SK-MEL-5 (cell line): ENCODE measurements at places on chromosomes 6 and 20. TPM values are rescaled to one million over a fixed set of nuclear protein-coding genes. Genes with fewer than 3 reads are reported as not detected.

The BNIP5 gene
- total RNA-seq: not detected in 2 replicates

The SLC35F1 gene
- total RNA-seq: 2.5 and 2.6 TPM in 2 replicates

- no peak for DNase-seq
Measured at GRCh38 chr6:142548566-142548965, 246.8 kb downstream of the ADGRG6 start.

GRCh38 chr6:20115246-20115980, 96.9 kb downstream of the MBOAT1 start:
- DNase-seq: no peak

- no peak for DNase-seq
Measured at GRCh38 chr6:4794140-4794707, 18.0 kb downstream of the CDYL start.

The KHDC1 gene
- total RNA-seq: 0.19 TPM in 1 of 2 replicates, not detected in the other

- no peak for DNase-seq
Measured at GRCh38 chr6:41717392-41717736, 18.0 kb downstream of the TFEB start.

The NOX3 gene
- not detected in 2 replicates for total RNA-seq

DNA sequence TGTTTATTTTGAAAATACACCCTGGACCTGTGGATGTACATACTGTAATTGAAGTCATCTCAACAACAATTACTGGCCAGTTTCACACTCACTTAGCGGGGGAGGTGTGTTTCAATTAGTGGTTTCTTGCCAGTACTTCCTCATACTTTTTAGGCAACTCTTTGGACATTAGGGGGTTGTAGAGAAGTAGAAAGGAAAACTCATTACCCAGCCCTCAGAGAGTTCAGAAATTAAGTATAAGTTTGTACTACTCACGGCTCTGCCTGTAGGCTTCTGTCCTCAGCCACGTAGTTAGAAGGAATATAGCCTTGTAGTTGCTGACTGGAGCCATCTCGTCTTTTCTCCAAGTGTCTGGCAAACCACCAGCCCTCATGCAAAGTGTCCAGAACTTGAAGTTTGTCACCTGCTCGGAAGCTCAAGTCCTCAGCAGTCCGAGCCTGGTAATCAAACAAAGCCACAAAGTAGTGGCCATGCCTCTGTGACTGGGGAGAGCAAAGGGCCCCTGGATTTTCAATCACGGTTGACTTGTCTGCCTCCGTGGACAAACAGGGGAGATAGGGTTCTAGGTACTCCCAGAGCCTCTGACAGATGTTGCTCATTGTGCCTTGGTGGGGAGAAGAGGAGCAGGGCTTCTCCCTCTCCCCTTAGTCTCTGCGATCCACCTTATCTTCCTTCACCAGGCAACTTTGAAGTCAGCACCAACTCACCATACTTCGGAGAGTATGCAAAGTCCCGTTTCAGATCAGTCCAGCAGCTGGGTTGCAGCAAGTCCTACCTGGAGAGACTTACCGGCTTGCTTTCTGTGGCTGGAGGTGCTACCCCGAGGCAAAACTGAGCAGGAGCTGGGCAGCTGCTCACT, 749 bp downstream of the FRK start:
- no peak for DNase-seq

- DNase-seq: no peak
Measured at GRCh38 chr6:53547166-53547810, 2.4 kb upstream of the GCLC start.

DNA sequence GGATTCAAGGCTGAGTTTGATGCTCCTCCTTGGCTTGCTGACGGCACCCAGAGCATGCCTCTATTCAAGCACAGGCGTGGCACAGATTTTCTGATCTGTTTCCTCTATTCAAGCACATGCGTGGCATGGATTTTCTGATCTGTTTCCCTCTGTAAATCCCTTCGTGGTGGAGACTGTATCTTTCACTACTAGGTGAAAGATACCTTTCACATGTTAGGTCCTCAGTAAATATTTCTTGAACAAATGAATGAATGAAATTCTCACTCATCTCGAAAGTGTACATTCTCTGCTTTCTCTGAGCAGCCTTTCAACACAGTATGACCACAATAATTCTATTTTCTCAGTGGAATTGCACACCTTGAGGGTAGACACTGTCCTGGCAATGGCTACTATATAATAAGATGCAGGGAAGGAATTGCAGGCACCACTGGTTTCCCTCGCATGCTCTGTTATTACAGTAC, 72.6 kb upstream of the F13A1 start:
- DNase-seq: no peak

The C2 gene
- 9.4 and 10.1 TPM in 2 replicates for total RNA-seq

The PBX2 gene
- 16.7 and 17.7 TPM in 2 replicates for total RNA-seq

GRCh38 chr6:66662196-66662595, 955.2 kb upstream of the EYS start:
- peak; percentile 55 for DNase-seq

DNA sequence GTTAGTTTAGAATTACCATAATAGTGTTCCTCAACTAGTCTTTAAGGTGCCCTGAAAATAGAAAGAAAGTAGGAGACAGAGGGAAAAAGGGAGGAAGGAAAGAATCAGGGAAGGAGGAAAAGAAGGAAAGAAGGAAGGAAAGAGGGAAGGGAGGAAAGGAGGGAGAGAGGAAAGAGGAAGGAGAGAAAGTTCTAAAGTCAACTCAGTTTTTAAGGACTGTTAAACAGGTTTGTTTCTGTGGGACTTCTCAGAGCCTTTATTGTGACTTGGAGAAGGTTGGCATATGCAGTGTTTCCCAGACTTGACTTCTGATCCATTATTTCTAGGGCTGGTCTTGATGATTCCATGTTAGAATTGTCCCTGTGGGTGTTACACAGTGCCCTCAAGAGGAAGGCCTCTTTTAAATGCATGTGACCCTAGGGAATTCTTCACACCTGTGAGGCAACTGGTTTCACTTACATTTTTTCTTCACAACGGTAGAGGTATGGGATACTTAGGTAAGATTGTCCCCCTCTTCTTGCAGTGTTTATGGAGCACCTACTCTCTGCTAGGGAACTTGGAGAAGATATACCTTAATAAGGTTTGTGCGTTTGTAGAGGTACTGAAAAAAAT, 132.7 kb upstream of the GMDS start:
- DNase-seq: no peak

The SIRPD gene
- total RNA-seq: not detected in 2 replicates

The SYNGAP1 gene
- total RNA-seq: 0.64 and 0.85 TPM in 2 replicates

The RBBP8NL gene
- 0.03 TPM in 1 of 2 replicates, not detected in the other for total RNA-seq

DNA sequence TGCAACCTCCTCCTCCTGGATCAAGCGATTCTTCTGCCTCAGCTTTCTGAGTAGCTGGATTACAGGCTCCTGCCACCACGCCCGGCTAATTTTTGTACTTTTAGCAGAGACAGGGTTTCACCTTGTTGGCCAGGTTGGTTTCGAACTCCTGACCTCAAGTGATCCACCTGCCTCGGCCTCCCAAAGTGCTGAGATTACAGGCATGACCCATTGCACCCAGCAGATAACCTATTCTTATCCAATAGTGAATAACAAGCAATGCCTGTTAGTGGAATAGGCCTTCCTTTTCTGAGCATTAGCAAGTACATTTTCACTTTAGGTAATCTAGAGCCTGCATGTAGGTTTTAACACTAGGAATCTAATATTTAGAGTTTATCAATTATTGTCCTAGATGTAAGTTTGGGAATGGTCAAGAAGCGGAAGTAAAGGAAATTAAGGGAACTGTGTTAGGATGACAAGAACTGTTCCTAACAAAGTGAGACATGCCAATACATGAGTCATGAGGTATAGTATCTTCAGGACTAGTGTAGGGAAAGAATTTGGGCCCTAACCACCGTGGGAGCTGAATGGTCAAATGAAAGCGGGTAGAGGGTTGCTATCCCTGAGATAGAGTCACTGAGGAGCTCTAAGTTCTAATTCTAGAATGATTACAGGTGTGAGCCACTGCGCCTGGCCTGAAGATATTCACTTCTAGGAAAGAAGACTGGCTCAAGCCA, 15.0 kb downstream of the BLTP3A start:
- no peak for DNase-seq

DNA sequence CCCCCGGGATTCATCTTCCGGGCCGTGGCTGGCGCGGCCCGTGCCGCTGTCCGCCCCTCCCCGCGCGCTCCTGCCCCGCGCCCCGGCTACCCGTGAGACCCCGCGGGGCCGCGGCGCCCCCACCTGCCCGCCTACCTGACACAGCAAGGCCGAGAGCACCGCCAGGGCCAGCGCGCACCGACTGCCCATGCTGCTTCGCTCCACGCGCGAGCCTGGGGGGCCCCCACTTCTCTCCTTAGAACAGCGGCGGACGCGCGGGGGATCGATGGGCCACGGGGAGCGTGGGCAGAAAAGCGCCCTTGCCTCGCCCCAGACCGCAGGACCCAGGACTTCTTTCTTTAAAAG, 955 bp downstream of the DLL1 start:
- DNase-seq: no peak

The PDYN gene
- total RNA-seq: not detected in 2 replicates

The EGFL8 gene
- 11.4 and 15.0 TPM in 2 replicates for total RNA-seq

The RPS10 gene
- 2,553 and 2,938 TPM in 2 replicates for total RNA-seq

The MYH7B gene
- total RNA-seq: 0.03 and 0.08 TPM in 2 replicates

The HUS1B gene
- 0.16 and 0.56 TPM in 2 replicates for total RNA-seq

DNA sequence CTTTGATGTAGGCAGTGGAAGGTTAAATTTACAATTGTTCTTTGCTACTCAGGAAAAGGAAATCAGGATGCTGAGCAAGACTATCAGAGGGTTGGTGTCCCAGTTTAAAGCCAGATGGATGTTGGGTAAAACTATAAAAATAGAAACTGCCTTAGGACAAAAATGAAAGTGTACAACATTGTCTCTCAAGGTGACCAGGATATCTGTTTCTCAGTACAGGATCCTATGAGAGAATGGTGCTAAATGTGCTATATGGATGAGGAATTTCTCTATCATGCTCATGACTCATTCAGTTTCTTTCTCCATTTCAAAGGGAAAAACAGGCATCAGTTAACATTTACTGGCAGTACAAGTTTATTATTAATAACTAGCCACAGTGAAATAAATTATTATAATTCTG, 534.2 kb upstream of the GJE1 start:
- DNase-seq: no peak

- peak; percentile 73 for DNase-seq
Measured at GRCh38 chr6:35024551-35025054, 116.5 kb downstream of the TCP11 start.

The PRKN gene
- 0.51 and 0.95 TPM in 2 replicates for total RNA-seq

DNA sequence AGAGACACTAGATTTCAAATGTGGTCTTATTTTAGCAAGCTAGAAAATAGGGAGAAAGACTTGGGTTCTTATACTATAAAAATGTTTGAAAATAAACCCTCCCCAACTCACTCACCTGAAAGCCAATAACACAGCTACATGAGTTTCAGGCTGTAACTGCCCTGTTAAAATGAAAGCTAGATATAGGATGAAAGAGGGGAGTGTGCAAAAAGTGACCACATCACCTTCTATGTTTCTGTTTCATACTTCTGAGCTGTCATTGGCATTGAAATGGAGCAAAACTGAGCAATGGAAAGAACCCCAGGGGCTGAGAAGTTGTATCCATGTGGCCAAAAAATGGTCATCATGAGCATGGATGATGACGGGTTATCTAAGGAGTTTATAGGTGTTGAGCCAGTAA, 148.1 kb upstream of the TENT5A start:
- no peak for DNase-seq

DNA sequence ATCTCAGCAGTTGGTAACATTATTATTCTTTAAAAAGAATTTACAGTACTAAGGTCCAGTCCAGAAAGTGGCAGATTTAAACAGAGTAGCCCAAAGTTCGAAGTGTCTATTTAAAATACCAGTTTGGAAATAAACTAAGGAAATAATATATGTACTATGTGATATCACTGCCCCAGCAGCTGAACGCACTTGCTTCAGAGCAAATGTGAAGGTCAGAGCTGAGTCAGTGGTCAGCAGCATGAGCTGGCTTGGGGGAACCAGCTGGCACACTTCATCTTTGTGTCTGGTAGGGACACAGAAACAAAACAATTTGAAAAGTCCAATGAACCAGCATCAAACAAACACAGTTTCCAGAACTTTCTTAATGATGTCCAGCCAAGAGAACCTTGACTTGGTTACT, 15.4 kb downstream of the TMEM14B start:
- DNase-seq: no peak

The KIF25 gene
- total RNA-seq: 0.51 TPM in 1 of 2 replicates, not detected in the other

- no peak for DNase-seq
Measured at GRCh38 chr6:43216200-43216599, 13.1 kb downstream of the DNPH1 start.

GRCh38 chr20:9032758-9033157, 36.1 kb upstream of the PLCB4 start:
- DNase-seq: no peak

DNA sequence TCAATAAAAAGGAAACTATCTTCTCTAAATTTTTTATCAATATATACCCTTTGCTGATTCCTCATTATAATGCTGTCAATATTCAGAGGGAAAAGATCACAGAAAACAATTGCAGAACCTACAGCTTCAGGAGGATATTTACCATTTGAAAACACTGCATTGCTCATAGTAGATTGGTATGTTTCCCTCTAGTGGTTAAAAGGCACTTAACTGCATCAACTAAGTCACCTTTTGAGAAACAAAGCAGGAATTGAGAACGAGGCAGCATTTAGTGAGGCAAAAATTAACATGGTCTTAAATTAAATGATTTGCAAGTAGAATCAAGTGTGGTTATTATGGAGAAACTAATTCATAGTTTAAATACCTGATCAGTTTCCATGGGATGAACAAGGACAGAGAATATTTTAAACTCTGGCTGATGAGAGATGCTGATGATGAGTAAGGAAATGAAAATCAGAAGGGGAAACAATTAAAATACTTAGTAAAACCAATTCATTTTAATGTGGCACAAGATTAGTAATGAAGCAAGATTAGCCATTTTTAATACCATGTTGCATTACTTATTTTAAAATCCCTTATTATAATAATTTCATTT, 642.1 kb downstream of the EPHA7 start:
- DNase-seq: peak; percentile 62

The KCNK5 gene
- 0.32 and 0.79 TPM in 2 replicates for total RNA-seq

- no peak for DNase-seq
Measured at GRCh38 chr20:56440346-56441007, 27.9 kb upstream of the RTF2 start.

DNA sequence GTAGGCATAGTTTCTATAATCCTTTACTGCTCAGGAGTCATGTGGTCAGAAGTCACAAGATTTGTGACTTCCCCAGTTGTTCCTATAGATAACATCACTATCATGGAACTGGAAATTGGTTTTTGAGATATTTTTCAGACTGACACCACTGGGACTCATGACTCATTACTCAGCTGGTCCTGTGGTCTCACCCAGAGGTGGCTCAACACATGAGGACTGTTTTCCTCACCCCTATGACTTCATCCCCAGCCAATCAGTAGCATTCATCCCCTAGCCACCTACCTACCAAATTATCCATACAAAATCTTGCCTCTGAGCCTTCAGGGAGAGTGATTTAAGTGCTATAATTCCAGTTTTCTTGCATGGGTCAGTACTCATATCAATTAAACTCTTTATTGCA, 1217.7 kb downstream of the EPHA7 start:
- DNase-seq: peak; percentile 25

GRCh38 chr6:143200167-143200770, 139.6 kb downstream of the AIG1 start:
- DNase-seq: no peak

The BHLHE23 gene
- total RNA-seq: not detected in 2 replicates

The GSTA1 gene
- total RNA-seq: not detected in 2 replicates

GRCh38 chr6:41757931-41758640, 10.9 kb upstream of the PGC start:
- DNase-seq: no peak

- no peak for DNase-seq
Measured at GRCh38 chr20:50141018-50141675, 12.4 kb downstream of the PEDS1 start.

The GGTLC1 gene
- not detected in 2 replicates for total RNA-seq

The C6orf58 gene
- not detected in 2 replicates for total RNA-seq
